ENCODE measurements at places on chromosomes 1 and 21.
A peak's percentile ranks its signal among the peaks of the same experiment; 100 is the strongest.

DNA sequence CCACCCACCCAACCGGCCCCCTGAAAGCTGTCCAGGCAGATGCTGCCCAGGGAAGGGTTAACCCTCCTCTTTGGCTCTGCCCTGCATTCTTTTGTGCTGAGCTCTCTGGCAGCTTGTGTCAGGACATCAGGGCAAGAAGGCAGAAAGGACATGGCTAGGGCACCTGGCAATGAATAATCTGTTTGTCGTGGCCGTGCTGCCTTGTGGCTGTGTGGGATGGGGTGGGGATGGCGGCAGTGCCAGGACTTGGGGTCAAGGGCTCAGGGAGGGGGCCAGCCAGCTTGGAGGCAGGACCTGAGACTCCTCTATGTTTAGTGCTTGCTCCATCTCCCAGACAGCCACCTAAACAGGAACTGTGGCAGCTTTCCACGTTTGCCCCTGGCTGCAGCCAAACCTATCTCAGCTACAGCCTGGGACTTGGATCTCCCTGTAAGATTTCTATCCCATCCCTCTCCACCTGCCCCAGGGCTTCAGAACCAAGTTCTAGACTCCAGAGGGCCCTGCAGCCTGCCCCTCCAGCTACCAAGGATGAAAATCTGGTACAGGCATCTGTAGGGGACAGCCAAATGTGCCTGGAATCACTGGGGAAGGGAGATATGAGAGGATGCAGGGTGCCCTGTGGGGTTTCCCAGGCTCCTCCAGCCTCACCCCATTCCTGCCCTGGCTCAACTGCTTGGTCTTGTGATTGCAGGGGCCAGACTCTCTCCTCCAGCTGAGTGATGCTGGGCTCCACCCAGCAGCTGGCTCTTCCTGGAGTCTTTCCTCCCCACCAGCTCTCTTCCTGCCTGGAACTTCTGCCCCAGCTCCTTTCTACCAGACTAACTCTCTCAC, 9.6 kb upstream of the GPR37L1 start:
- DNase-seq, result no peak

- DNase-seq, result no peak
Measured at GRCh38 chr1:181482521-181483284, 614 bp upstream of the CACNA1E start.

GRCh38 chr1:99601709-99602403, 44.1 kb upstream of the PALMD start:
- no peak for DNase-seq

DNA sequence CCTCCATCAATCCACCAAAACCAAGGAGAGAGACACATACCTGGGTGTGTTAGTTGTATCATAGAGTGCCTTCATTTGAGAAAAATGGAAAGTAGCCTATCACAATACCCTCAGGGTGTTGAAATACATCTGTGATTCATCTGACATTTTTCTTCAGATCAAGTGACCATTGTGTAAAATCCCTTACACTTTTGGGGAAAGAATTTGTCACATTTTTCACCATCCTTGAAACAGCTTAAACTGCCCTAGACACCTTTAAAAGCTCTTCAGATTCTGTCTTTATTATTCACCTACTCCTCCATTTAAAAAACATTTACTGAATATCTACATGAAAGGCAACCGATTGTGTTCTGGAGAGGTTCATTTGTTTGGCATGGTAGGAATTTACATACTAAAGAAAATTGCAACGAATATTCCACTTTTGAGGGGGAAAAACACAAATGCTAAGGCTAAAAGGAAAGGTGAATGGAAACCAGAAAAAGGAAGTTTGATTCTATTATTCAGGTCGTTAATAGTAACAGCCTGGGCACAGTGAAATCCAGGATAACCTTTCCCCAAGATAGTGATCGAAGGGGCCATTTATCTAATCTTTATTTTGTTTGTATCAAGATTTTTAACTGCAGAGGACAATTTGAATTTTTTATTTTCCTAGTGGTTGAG, 70.4 kb upstream of the SAMSN1 start:
- no peak for DNase-seq

DNA sequence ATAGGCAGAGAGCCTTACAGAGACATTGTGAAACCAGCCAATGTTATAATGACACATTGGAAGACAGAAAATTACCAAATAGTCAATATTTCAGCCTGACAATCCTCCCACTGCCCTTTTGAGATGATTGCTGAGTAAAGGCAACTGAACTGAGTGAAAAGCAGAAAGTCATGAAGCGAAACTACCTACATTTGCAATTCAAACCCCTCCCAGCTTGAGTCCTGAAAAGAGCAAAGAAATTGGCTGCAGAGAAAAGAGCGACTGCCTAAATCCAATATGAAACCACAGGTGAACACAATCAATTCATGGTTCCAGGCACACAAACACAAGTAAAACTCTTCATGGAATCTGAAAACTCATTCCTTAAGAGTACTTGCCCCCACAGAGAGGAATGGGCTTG, 143.4 kb upstream of the CHRM3 start:
- no peak for DNase-seq

DNA sequence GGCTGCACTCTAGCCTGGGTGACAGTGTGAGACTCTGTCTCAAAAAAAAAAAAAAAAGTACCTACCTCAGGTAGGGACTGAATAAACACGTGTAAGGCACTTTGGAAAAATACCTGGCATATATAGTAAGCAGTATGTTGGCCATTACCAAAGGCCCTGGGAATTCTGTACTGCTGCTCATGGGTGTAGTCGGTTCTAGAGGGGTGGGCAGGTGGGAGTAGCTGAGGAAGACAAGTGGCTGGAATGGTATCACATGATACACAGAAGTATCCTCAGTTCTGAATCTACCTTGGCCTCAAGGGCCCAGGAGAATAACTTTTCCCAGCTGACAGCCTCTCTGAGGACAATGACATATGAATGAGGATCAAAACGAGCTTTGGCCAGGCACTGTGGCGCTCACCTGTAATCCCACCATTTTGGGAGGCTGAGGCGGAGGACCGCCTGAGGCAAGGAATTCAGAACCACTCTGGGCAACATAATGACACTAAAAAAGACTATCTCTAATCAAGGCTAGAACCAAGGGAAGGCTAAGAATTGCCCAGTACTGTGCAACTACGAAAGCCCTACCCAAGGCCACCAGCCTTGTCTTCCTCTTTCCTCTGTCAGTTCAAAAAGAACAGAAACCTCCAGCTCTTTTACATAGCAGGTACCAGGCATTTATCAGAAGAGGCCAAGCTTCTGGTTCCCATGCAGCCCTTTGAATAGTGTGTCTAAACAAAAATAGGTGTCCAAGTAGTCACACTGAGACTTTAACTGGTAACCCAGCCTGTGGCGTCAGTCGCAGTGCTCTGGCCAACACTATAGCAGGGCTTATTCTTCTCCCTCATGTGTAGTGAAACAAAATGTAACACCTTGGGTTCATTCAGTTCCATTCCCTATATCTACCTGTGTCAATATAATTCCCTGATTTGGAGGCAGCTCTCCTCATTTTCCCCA, 10.2 kb downstream of the MMACHC start:
- DNase-seq, result no peak

- DNase-seq, result no peak
Measured at GRCh38 chr1:167443757-167444156, 74.6 kb downstream of the CD247 start.

DNA sequence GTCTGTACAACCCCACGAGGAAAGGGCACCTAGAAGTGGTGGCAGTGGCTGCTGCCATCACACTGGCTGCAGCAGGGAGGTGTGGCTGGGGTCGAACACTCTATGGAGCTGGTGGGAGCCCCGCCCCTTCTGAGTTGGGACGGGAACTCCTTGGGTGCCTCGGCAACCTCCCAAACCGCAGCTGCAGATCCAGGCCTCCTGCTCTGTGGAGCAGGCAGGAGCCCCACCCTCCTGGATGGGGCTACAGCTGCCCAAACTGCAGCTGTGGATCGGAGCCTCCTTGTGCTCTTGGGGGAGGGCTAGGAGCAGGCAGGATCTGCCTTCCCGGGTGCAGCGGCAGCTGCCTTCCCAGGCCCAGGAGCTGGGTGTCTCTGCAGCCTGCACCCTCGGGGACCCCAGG, 38.9 kb upstream of the TARDBP start:
- no peak for DNase-seq

GRCh38 chr1:203162403-203162802, 13.2 kb downstream of the MYBPH start:
- no peak for DNase-seq

DNA sequence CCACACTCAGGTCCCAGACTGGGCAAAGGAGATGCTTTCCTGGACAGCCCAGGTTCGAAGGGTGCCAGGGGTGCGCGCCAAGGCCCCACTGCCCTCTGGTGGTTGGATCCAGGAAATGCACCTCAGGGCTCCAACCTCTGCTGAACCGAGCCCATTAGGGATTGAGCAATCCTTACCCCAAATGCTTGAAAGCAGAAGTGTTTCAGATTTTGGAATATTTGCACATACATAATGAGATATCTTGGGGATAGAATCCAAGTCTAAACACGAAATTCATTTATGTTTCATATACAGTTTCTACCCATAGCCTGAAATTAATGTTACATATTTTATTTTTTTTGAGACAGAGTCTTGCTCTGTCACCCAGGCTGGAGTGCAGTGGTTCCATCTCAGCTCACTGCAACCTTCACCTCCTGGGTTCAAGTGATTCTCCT, 57.4 kb downstream of the SLC9A1 start:
- DNase-seq, result peak; percentile 34

- no peak for DNase-seq
Measured at GRCh38 chr1:233673947-233674431, 60.1 kb downstream of the KCNK1 start.

DNA sequence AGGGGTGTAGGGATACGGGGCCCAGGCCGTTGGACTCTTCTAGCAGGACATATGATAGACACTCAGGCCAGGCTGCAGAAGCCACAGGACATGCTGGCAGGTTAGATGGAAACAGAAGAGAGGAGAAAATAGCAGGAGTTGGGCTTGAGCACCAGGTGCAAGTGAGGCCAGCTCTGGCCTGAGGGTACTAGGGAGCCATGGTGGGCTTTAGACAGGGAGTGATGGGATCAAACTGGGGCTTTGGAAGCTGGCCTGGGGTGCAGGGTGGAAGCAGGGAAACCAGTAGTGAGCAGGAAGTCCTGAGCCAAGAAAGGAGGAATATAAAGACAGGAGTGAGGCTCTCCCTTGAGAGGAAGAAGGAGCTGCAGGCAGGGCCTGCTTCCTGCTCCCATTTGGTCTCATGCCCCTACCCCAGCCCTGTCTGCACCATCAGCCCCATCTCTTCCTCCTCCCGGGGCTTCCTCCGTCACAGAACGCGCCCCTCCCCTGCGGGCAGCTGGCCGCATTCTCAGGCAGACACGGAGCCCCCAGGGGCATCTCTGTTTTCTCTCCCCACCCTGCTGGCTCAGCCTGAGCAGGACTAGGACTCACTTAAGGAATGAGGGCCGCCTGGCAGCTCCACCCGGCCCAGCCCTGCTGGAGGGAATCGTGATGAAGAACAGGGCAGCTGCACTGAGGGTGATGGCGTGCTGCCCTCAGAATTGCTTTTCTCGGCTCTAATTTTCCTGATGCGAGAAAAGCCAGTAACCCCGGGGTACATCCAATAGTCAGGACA, 165.5 kb upstream of the TMEM51 start:
- DNase-seq, result no peak

DNA sequence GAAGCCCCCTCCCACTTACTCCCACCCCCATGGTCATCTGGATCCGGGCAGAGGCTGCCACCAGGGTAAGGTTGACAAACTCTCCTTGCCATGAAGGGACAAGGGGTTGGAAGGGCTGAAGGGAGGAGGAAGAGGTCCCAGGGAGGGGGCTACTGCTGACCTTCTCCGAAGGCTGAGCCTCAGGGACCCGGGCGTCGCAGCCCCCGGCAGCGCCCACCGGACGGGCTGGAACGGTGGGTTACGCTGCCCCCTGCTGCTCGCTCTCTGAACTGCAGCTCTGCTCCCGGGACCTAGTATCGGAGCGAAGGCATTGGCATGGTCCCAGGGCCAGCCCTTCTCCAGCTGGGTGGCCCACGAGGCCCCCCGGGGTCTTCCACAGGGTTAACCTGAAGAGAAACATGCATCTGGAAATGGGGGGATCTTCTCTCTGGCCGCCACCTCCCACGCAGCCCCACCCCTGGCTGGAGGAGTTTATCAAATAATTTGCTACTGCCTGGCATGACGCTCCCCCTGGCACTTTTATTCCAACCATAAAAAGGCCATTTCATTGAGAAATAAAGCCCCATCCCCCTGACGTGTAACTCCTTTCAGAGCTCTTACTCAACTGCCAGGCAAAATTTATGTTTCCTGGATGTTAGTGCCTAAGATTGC, 70.4 kb upstream of the TARDBP start:
- DNase-seq, result no peak

DNA sequence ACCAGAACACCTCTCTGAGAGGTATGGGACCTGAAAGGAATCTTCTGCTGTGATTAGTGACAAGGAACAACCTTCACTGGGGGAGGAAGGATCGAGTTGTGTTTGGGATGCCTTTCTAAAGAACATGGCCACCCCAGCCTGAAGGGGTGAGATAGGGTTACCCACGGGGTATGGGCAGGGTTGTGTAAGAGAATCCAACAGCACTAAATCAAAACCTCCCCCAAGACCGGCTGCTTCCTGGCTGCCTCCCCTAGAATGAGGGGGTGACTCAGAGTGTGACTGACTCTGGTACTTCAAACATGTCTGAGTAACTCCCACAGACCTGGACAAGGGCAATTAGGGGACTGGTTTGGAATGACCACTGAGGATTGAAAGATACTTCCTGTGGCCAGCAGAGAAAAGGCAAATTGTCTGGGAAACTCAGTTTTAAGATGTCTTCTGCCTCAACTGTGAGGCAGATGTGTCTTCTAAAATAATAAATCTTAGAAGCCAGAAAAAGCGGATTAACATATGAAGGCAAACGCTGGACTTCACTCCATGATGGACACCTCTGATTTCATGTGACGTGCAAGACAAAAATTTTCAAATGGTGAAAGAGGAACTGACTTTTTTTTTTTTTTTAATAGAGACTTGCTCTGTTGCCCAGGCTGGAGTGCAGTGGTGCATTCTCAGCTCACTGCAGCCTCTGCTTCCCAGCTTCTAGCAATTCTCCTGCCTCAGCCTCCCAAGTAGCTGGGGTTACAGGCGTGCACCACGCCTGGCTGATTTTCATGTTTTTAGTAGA, 6.7 kb upstream of the PTPN14 start:
- no peak for DNase-seq

DNA sequence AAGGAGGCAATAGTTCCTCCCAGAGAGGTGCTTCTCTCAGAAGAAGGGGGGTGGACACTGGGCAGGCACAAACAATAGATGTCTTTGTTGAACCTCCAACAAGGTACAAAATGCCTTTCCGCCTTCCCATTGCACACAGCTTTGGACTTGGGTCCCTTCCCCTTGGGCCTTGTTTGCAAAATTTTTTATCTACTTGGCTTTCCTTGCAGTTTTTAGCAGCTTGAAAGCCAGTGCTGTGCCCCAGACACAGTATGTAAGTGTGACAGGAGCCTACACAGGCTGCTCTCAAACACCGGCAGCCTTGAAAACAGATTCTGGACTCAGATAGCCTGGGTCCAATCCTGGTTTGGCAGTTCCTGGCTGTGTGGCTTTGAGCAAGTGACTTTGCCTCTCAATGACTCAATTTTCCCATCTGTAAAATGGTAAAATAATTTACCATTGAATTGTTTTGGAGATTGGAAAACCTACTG, 43.0 kb downstream of the ELAPOR1 start:
- DNase-seq, result no peak

DNA sequence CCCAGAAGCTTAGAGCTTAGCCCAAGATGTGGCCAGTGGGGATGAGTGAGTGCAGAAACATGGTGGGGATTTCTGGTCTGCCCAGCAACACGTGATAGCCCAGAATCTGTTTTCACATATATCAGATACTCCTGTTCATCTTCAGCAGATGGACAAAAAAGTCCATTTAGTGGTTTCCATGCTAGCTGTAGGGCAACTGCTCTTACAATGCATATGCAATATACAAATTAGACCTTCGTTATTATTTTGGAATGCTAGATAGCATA, 96.9 kb upstream of the SGIP1 start:
- DNase-seq, result no peak
